Mesenchymal stem cell (in vitro differentiated cells and primary cell): ENCODE measurements at places on chromosomes 16 and 17.

DNA sequence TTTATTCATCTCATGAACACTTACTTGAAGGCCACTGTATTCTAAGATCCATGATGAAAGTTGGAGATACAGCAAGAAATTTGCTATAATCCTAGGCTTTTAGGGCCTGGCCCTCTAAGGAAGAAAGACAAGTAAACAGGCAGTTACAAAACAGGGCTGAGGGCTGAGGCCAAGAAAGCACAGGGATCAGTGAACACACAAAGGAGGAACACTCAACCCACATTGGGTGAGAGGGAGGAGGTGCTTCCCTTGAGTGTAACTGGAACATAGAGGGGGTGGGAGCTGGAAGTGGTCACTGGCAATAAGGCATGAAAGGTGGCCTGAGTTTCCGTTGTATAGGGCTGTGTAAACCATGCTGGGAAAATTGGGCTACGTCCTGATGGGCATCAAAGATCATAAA is 112.2 kb downstream of the ZNF18 start:
- H3K36me3 ChIP-seq = no peaks in the 10 kb centered on the region
- H3K4me3 ChIP-seq = no peak overlapping the region
- no peak overlapping the region for H3K27ac ChIP-seq
- H3K27me3 ChIP-seq = peaks cover 5% of the 10 kb centered on the region
- no peak for DNase-seq

- H3K36me3 ChIP-seq = peaks cover 11% of the 10 kb centered on the region
- DNase-seq = no peak
- peak overlapping the region; percentile 82 for H3K4me3 ChIP-seq
- H3K27ac ChIP-seq = no peak overlapping the region
- H3K4me1 ChIP-seq = peaks cover 15% of the 10 kb centered on the region
- H3K27me3 ChIP-seq = no peaks in the 10 kb centered on the region
Measured at GRCh38 chr16:2428051-2428783, 1.0 kb upstream of the CCNF start.

GRCh38 chr17:39517224-39517623 is 55.9 kb downstream of the CDK12 start:
- peaks cover 98% of the 10 kb centered on the region for H3K36me3 ChIP-seq
- H3K4me3 ChIP-seq = no peak overlapping the region
- no peaks in the 10 kb centered on the region for H3K27me3 ChIP-seq
- DNase-seq = no peak
- H3K4me1 ChIP-seq = no peaks in the 10 kb centered on the region

- H3K27ac ChIP-seq = no peak overlapping the region
- no peaks in the 10 kb centered on the region for H3K36me3 ChIP-seq
- DNase-seq = peak; percentile 65
- H3K4me3 ChIP-seq = no peak overlapping the region
Measured at GRCh38 chr17:5706577-5707210, 122.4 kb upstream of the NLRP1 start.

GRCh38 chr16:89366561-89367537 is 123.5 kb downstream of the ANKRD11 start:
- H3K4me1 ChIP-seq = peaks cover 62% of the 10 kb centered on the region
- no peaks in the 10 kb centered on the region for H3K27me3 ChIP-seq
- H3K4me3 ChIP-seq = no peak overlapping the region
- no peak overlapping the region for H3K27ac ChIP-seq
- DNase-seq = no peak
- H3K36me3 ChIP-seq = peaks cover 10% of the 10 kb centered on the region

DNA sequence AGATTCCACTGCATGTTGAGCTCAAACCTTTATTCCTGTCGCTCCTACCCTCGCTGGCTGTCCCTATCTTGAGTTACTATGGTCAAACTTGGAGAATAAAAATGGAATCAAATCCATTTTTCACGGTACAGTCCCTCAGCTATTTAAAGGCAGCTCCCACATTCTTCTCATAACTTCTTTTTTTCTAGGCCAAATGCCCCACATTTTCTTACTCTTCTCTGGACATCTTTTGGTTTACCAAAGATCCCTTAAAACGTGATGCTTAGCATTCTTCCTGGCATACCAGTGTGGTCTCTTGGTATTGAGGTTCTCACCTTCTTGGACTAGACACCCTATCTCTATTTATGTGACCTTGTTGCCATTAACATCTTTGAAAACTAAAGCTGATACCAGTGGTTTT is 48.3 kb upstream of the MAF start:
- no peak overlapping the region for H3K4me3 ChIP-seq
- peaks cover 11% of the 10 kb centered on the region for H3K4me1 ChIP-seq
- no peaks in the 10 kb centered on the region for H3K36me3 ChIP-seq
- H3K27me3 ChIP-seq = no peaks in the 10 kb centered on the region

- no peak overlapping the region for H3K27ac ChIP-seq
- no peak for DNase-seq
- no peaks in the 10 kb centered on the region for H3K36me3 ChIP-seq
- no peaks in the 10 kb centered on the region for H3K4me1 ChIP-seq
Measured at GRCh38 chr16:79794941-79795340, 194.4 kb upstream of the MAF start.

DNA sequence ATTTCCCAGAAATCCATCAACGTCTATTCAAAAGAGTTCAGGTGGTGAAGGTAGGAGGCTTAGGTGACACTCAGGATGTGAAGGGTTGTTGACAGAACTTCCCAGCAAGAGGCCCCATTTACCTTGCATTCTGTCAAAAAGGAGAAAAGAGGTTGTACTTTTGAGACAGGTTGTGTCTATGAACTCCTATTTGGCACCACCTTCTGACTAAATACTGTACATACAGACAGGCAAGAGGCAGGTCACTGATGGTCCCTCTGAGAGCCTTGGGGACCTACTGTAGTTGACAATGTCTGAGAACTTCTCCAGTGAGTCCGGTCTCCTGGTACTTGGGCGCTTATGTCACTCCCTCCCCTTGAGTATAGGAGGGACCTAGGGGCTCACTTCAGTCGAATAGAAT is 479.3 kb upstream of the ZFHX3 start:
- H3K4me3 ChIP-seq = no peak overlapping the region
- no peak overlapping the region for H3K27ac ChIP-seq
- H3K4me1 ChIP-seq = no peaks in the 10 kb centered on the region
- H3K27me3 ChIP-seq = no peaks in the 10 kb centered on the region
- H3K36me3 ChIP-seq = no peaks in the 10 kb centered on the region

GRCh38 chr17:62076864-62077788 is 12.0 kb upstream of the MED13 start:
- H3K4me1 ChIP-seq = peaks cover 2% of the 10 kb centered on the region
- H3K27me3 ChIP-seq = peaks cover 7% of the 10 kb centered on the region
- no peak overlapping the region for H3K27ac ChIP-seq

DNA sequence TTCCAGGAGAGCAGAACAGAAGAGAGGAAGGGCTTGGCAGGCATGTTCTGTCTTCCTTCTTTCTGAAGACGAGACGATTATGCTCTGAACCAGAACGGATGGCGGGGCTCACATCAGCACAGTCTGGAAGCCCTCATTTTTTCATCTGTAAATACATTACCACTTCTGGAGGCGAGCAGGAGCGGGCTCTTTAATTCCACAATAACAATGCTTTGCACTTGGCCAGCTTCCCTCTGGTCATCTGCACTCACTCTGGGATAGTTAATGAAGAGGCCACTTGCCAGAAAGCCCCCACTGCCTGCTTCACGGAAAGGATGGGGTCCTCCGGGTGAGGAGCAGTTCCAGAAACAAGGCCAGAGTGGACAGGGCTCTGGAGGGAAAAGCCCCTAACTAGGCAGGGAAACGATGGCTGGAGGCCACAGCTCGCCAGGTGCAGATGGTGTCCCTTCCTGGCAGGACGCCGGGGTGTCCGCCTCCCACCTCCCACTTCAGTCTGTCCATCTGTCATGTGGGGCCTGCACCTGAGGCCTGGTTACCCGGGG is 13.1 kb upstream of the BCAR1 start:
- peaks cover 60% of the 10 kb centered on the region for H3K4me1 ChIP-seq
- H3K36me3 ChIP-seq = peaks cover 33% of the 10 kb centered on the region
- H3K27ac ChIP-seq = peak overlapping the region; percentile 88
- peak overlapping the region; percentile 89 for H3K4me3 ChIP-seq
